Stimulated activated CD4-positive, alpha-beta T cell treated with anti-CD3 and anti-CD28 coated beads, TNF-alpha, amount 100 ng/mL, for 24 hours (primary cell): ENCODE measurements at places on chromosomes 6 and 20.

DNA sequence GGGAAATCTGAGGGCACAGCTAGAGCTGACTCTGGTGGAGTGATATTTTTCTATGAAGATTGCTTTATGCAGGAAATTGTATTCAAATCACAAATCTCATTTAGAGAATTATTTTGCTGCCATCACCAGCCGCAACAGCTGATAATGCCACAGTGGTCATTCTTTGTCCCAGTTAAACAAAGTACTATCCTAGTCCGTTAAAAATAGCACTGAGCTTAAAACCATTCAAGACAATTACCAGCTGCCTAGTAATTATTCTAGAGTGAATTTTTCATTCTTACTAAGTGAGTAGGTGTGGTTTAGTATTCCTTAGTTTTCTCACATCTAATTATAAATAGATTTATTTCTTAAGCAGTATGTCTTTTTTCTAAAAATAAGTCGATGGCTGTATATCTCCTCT, 190.5 kb downstream of the SLC35F1 start:
- no peak for DNase-seq

GRCh38 chr6:156347246-156347645, 429.9 kb upstream of the ARID1B start:
- DNase-seq = no peak

DNA sequence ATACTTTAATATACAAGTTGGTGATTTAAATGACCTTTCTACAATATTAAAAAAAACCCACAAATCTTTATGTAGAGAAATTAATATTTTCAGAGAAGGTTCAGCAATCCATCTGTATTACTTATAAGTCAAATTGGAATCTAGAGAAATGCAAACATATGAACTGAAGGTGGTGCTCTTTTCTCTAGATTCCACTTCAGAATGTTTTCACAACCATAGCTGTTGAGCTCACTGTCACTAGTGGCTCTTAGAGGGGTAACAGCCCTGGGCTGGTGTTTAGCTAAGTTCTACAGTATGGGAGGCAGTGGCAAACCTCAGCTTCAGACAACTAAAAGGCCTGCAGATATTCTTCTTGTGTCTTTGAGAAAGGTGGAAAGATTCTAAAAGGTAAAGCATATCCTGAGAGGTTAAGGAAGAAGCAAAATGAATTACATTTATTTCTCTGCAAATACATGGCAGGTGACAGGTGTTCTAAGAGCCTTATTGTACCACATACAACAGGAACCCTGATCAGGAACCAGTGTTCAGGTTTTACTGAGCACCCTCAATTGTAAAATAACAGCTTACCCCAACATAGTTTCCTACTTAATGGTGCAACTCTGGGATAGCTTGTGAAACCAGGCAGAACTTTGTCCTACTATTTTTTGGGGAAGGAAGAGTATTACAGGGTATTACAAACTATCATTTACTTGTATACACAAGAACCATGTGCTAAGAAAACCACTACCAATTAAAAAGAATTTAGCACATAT, 56.6 kb upstream of the SAMHD1 start:
- no peak for DNase-seq

DNA sequence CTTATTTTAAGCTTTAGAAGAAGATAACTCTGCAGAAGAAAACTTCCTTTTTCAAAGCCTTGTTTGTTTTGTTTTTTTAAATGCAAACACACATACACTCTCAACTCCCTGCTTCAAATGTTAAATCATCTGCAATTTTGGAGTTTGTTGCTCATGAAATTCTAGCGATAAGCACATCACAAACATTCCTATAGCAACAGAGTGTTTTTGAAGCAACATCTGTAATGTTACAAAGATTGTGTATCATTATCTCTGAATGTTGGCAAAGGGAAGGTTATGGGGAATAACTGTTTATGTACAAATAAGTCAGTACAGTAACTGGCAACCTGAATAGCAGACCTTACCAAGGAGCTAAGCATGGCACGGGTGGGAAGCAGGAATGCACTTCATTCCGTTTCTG, 84.8 kb upstream of the MRPS10 start:
- DNase-seq = no peak
